ENCODE measurements at places on chromosomes 6 and 20. TPM values are rescaled to one million over a fixed set of nuclear protein-coding genes. Genes with fewer than 3 reads are reported as not detected.

DNA sequence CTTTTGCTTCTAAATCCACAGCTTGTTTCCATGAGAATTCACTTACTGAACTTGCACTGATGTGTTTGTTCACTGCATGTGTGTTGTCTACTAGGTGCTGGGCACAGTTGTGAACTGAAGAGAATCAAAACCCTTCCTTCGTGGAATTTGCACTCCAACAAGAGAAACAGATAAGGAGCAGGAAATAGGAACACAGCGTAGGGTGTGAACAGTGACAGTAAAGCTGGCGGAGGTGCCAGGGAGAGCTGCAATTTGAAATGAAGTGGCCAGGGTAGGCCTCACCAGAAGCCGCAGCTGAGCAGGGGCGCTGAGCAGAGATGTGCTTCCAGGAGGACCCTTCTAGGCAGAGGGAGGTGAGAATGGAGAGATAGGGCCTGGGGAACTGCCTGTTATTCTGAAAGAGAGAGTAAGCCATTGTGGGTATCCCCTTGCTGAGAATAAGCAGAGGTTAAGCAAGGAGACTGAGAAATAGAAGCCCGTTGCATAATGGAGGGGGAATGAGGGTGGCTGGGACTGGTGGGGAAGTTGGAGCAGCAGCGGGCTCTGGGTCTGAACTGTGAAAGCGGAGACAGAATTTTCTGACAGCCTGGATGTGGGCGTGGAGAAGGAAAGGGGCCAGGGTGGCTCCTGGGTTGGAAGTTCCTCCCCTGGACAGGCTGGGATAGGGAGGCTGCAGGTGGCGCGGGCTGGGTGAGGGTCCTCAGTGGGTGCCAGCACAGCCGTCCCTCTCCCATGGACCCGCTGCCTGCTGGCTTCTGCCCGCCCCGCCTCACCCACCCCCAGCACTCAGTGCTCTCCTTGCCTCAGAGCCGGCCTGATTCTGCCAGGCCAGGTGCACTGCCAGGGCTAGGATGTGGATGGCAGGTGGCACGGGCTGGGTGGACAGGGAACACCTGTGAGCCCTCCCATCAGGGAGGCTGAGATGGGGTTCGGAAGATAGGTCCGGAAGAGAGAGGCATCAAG, 114.7 kb upstream of the AFDN start:
- DNase-seq: no peak

GRCh38 chr6:78324213-78324612, 543.1 kb upstream of the IRAK1BP1 start:
- DNase-seq: no peak

GRCh38 chr6:11224252-11224965, 8.1 kb downstream of the NEDD9 start:
- DNase-seq: no peak

- DNase-seq: no peak
Observed at GRCh38 chr6:135225911-135226310, 44.8 kb downstream of the MYB start.

The ZSCAN12 gene
- total RNA-seq: 2.7 TPM

The HLA-DRB5 gene
- 50.9 TPM for total RNA-seq

The ALDH8A1 gene
- total RNA-seq: 7.0 TPM

GRCh38 chr6:16419636-16420336, 181.4 kb downstream of the GMPR start:
- DNase-seq: no peak

DNA sequence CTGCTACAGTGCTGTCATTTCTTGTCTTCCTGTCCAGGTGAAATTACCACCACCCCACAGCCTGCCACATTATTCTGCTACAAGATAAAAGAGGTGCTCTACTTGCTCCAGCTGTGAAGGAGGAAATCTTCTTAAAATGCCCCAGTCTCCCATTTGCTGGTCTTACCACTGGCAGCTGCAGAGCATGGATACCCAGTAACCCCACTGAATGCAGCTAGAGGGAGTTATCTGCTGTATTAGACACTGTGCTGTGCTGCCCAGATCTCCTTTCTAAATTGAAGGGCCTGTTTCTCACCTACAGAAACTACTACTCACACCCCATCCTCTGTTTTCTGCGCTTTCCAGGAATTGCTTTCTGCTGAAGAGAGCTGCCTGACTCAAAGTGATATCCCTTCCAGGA, 517.8 kb downstream of the PKHD1 start:
- no peak for DNase-seq

DNA sequence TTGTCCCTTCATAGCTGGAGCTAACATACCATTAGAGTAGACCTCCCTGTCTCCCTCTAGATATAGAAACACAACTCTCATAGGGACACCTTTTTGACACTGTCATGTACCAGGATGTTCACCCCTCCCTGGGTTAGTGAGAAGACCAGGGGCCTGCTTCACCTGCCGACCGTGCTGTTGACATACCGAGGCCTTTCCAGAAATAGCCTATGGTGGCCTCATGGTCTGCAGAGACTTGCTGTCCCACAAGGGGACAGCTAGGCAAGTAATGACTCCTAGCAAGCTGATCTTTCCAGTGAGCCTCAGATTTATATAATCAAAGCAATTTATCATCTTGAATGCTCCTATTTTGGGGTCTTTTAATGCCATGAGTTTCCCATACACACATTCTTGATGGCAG, 15.0 kb downstream of the ZDHHC14 start:
- no peak for DNase-seq

GRCh38 chr20:41098703-41099250, 38.6 kb upstream of the PLCG1 start:
- no peak for DNase-seq

All from omental fat pad (tissue), 4 donors.